Muscle of back (tissue), 13 donors: ENCODE measurements at places on chromosomes 12 and 14. TPM values are rescaled to one million over a fixed set of nuclear protein-coding genes. Genes with fewer than 3 reads are reported as not detected.

Gene CBX5
- 83.8 TPM for polyA plus RNA-seq

Gene M6PR
- polyA plus RNA-seq = 106 TPM

Gene PPP1R12A
- 53.5 TPM for polyA plus RNA-seq

Gene C12orf54
- 0.32 TPM for polyA plus RNA-seq

Gene HSPA2
- polyA plus RNA-seq = 5.8 TPM

Gene WNT1
- polyA plus RNA-seq = not detected

DNA sequence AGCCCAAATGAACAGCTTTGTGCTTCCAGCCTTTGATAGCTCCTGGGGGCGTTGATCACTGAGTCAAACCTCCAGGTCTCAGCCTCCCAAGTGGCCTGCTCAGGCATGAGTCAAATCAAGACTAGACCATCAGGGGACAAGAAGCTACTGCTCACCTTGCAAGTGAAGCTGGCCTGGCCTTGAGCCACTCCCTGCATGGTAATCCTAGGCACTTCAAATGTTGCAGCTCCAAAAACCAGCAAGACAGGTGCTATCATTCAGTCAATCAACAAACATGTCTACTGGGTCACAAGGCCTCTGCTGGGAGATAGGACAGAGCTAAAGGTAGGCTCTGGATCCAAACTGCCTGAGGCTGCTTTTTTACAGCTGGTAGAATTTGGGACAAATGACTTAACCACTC is 33.1 kb upstream of the NOS1 start:
- DNase-seq = no peak

DNA sequence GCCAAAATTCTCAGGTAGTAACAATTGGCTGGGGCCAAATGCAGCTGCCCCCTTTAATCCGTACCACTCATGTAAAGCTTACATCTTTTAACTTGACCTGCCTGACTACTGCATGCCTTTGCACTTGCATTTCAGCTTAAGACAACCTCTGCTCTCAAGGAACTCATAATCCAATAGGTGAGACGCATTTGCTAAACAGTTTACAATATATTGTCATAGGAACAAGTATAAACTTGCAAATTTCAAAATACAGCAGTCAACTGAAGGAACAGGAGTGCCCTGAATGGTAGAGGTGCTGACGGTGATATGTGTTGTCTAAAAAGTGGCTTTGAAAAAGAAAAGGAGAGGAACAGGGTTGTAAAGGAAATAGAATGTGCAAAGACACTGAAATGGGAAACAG is 3.6 kb upstream of the BRMS1L start:
- DNase-seq = no peak

DNA sequence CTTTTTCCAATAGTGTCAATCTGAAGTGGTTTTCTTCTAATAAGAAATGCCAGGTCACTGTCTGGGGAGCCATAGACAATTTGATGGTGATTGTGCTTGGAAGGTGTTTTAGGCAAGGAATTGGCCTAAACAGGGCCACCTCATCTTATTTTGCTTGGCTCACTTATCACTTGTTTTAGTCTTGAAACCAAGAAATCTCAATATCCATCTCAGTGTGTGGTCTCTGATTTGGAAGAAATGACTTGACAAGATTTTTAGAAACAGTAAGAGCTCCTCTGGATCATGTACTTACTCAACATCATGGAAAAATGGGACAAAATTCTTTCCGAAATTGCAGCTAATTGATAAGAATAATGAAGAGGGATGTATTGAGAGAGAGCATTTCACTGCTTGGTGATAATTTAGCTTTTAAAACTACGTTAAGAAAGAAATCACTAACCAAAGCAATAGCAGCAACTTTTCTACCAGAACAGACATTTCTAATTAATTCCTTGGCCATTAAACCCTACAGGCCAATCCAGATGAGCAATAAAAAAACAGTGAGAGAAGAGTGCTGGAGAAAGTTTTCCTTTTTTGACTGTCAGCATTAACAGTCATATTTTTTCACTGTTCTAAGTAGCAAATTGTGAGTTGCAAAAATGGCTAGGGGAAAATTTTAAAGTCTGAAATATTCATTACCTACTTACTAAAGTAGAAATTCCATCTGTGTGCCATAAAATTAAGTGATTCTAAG is 157.3 kb downstream of the AEBP2 start:
- peak; percentile 79 for DNase-seq

GRCh38 chr14:45970621-45971020 is 681.0 kb downstream of the RPL10L start:
- no peak for DNase-seq

DNA sequence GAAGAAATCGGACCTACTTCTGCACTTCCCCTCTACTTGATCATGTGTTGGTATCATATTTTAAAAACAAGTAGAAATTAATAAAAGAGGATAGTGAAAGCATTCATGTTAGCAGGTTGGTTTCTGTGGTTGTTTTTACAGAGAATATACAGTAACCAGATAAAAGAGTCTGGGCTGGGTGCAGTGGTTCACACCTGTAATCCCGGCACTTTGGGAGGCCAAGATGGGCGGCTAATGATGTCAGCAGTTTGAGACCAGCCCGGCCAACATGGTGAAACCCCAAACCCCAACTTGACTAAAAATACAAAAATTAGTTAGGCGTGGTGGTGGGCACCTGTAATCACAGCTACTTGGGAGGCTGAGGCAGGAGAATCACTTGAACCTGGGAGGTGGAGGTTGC is 55.9 kb downstream of the LRP6 start:
- DNase-seq = no peak

DNA sequence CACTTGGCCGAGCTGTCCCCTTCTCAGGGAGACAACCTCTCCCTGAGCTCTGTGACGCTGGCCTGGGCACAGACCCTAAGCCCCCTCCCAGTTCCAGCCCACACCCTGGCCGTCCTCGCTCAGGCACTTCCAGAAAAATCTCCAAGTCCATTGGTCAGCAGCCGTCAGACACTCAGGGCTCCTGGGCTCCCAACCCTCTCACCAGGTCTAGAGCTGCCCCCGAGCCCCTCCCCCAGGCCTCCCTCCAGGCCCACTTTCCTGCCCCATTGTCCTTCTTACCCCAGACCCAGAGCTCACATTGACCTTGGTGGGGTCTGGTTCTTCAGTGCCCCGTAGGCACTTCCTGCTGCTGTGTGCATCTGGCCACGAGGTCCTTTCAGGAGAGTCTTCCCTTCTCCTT is 249.3 kb upstream of the RTL1 start:
- DNase-seq = no peak
